ENCODE measurements at places on chromosomes 6 and 20. TPM values are rescaled to one million over a fixed set of nuclear protein-coding genes. Genes with fewer than 3 reads are reported as not detected.

The TMEM200A gene
- total RNA-seq = 1.9 TPM

The ECT2L gene
- not detected for total RNA-seq

The SLC32A1 gene
- total RNA-seq = not detected

The DOK5 gene
- total RNA-seq = not detected

The PRL gene
- total RNA-seq = not detected

DNA sequence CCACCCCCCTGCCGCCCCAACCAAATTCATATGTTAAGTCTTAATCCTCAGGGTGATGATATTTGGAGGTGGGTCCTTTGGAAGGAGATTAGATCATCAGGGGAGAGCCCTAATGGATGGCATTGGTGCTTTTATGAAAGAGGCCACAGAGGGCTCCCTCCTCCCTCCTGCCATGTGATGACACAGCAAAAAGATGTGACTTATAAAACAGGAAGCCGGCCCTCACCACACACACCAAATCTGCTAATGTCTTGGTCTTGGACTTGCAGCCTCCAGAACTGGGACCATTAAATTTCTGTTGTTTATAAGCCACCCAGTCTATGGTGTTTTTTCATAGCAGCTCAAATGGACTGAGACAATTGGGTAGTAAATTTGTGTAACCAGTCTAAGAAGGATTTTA, 176.3 kb downstream of the ADGRG6 start:
- H3K4me3 ChIP-seq = no peak overlapping the region
- H3K36me3 ChIP-seq = no peaks in the 10 kb centered on the region
- no peak overlapping the region for H3K27ac ChIP-seq
- H3K27me3 ChIP-seq = no peaks in the 10 kb centered on the region

DNA sequence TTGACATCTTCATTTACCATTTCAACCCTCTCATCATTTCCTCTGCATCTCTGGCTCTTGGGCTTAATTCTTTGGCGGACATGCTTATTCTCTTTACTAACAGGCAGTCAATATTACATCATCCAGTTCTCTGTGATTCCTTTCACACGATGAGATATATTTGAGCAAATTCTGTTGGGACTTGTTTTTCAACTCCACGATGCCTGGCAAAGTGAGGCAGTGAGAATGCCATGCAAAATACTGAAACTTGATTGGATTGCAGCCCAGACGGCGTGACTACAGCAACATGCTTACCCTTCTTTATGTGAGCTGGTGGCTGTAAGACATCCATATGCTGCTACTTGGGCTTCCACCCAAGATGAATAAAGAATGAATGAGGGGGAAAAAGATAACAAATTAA, 101.7 kb upstream of the SPACA1 start:
- H3K27ac ChIP-seq = peak overlapping the region; percentile 64
- no peak for DNase-seq
- no peaks in the 10 kb centered on the region for H3K36me3 ChIP-seq
- H3K4me1 ChIP-seq = peaks cover 9% of the 10 kb centered on the region
- H3K27me3 ChIP-seq = no peaks in the 10 kb centered on the region
- no peak overlapping the region for H3K4me3 ChIP-seq

DNA sequence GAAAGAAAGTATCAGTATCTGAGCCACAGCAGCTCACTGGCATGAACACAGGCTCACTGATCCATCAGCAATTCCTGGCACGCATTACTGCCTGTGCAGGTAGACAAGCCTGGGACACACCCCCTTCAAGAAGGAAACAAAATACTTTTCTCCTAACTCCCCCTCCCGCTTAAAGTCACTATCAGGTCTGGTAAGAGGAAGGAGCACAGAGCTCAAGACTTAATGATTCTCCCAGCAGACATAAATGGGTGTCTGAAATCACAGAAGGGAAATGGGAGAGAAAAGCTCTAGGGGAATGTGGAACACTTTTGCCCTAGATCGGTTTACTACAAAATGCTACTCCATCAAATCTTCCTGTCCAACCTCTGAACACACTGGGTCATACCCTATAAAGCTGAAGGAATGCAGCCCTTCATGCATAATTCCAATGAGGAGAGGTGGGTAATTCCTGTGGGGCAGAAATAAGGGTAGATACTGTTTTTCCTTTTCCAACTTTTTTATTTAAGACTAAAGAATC, at the start of gene ADGRF1:
Gene ADGRF1, minus strand, starts transcription at position 58 of the 517 bp plus-strand sequence. CDS start 13,271 bp downstream, outside the sequence.
- H3K27me3 ChIP-seq = no peaks in the 10 kb centered on the region
- H3K27ac ChIP-seq = peak within 1 kb of the TSS; percentile 85
- H3K4me3 ChIP-seq = peak within 1 kb of the TSS; percentile 23
- peaks cover 12% of the 10 kb centered on the region for H3K4me1 ChIP-seq
- DNase-seq = no peak

GRCh38 chr6:19538096-19538495, 299.1 kb upstream of the ID4 start:
- no peaks in the 10 kb centered on the region for H3K36me3 ChIP-seq
- peaks cover 7% of the 10 kb centered on the region for H3K4me1 ChIP-seq
- no peak for DNase-seq
- H3K27me3 ChIP-seq = no peaks in the 10 kb centered on the region
- peak overlapping the region; percentile 55 for H3K27ac ChIP-seq
- no peak overlapping the region for H3K4me3 ChIP-seq

DNA sequence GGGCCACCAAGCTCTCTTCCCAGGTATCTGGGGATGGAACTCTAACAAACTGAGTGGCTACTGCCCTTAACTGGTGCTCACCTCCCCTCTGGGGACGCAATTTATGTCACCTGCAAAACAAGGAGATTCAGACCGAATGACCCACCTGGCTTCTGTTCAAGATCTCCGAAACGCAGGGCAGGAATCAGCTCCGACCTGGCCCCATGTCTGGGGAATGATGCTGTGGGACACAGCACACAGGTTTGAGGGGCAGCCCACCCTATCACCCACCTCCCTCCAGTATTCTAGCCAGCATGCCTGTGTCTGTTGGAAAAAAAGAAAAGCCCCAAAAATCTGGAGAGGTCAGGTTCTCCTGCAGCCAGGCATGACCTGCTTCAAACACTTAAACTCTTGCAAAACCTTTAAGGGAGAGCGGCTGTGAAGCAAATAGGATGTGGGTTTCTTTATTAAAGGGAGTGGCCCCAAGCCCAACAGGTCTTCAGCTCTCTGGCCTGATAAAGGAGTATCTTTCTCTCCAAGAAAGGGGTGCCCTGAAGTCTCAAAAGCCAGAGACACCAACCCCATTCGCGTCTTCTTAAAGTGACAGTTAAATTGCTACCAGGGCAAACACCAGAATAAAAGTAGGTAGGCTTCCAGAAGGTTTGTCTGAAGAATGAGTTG, 6.4 kb downstream of the PREX1 start:
- H3K36me3 ChIP-seq = no peaks in the 10 kb centered on the region
- no peak overlapping the region for H3K27ac ChIP-seq
- DNase-seq = no peak
- H3K4me3 ChIP-seq = no peak overlapping the region
- H3K27me3 ChIP-seq = no peaks in the 10 kb centered on the region

GRCh38 chr6:71498638-71499037, 210.0 kb downstream of the OGFRL1 start:
- H3K4me1 ChIP-seq = no peaks in the 10 kb centered on the region
- no peak for DNase-seq
- H3K36me3 ChIP-seq = no peaks in the 10 kb centered on the region
- no peak overlapping the region for H3K27ac ChIP-seq

DNA sequence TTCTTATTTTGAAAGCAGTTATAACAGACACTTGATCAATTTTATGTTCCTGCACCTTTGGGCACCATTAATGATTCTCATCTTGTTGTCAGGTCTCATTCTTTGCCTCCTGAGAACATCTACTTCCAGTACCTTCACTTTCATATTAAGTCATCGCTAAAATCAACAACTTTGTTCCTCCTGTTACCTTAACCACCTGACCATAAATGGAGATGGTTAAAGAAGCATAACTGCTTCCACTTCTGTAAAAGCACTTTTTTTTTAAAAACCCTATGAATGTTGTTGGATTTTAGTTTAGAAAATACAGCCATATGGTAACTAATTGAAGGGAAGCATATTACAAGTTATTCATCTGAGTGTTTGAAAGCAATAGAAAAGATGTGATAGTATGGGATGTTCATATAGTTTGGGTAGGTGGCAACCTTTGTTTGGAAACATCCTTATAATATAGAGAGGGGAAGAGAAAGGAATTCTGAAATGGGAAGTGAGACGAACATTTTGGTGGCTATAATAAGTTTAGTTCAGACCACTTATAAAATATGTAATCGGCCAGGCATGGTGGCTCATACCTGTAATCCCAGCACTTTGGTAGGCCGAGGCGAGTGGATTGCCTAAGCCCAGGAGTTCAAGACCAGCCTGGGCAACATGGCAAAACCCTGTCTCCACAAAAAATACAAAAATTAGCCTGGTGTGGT, 53.9 kb downstream of the AFG1L start:
- H3K27ac ChIP-seq = no peak overlapping the region
- DNase-seq = no peak
- H3K27me3 ChIP-seq = no peaks in the 10 kb centered on the region
- no peak overlapping the region for H3K4me3 ChIP-seq
- H3K36me3 ChIP-seq = no peaks in the 10 kb centered on the region

DNA sequence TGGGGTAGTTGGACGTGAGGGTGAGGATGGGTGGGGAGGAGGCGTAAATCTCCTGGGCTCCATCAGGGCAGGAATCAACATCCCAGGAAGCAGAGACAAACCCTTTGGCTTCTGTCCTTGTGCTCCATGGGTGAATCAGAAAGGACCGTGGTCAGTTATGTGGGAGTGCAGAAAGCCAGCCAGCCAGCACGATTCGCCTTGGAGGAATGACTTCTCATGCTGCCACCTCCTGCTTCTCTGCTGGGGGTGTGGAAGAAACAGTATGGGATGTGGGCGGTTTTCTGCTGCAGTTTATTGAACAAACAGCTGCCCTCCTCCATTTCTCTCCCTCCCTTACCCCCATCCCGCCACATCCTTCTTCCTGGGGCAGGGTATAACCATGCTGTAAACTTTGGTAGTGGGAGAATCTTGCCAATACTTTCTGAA, 214.5 kb downstream of the SOX4 start:
- H3K4me3 ChIP-seq = no peak overlapping the region
- H3K27me3 ChIP-seq = no peaks in the 10 kb centered on the region
- DNase-seq = no peak
- H3K4me1 ChIP-seq = peaks cover 6% of the 10 kb centered on the region
- H3K27ac ChIP-seq = peak overlapping the region; percentile 82
- H3K36me3 ChIP-seq = no peaks in the 10 kb centered on the region

DNA sequence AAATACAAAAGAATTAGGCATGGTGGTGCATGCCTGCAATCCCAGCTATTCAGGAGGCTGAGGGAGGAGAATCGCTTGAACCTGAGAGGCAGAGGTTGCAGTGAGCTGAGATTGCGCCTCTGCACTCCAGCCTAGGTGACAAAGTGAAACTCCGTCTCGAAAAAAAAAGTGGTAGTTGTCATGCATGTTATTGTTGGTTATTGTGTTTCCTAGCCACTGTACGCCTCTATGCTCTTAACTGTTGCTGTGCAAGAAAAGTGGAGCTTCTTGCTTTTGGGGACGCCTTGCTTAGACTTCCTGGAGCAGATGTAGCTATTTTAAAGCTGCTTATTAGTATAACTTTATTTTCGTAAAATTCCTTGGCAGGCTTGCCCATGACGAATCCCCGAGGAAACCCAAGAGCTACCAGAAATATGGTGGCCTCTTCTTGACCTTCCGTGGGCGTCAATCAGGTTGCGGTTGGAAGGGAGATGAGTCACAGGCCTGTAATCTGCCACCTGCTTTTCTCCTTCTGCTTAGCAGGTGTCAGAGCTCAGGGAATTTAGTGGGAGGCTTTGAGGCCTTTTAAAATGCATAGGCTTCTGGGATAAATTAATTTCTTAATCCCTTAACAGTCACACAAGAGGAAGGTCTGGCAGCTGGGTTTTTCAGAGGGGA, 17.3 kb downstream of the GABRR2 start:
- no peak for DNase-seq
- H3K27ac ChIP-seq = peak overlapping the region; percentile 82
- no peaks in the 10 kb centered on the region for H3K36me3 ChIP-seq

DNA sequence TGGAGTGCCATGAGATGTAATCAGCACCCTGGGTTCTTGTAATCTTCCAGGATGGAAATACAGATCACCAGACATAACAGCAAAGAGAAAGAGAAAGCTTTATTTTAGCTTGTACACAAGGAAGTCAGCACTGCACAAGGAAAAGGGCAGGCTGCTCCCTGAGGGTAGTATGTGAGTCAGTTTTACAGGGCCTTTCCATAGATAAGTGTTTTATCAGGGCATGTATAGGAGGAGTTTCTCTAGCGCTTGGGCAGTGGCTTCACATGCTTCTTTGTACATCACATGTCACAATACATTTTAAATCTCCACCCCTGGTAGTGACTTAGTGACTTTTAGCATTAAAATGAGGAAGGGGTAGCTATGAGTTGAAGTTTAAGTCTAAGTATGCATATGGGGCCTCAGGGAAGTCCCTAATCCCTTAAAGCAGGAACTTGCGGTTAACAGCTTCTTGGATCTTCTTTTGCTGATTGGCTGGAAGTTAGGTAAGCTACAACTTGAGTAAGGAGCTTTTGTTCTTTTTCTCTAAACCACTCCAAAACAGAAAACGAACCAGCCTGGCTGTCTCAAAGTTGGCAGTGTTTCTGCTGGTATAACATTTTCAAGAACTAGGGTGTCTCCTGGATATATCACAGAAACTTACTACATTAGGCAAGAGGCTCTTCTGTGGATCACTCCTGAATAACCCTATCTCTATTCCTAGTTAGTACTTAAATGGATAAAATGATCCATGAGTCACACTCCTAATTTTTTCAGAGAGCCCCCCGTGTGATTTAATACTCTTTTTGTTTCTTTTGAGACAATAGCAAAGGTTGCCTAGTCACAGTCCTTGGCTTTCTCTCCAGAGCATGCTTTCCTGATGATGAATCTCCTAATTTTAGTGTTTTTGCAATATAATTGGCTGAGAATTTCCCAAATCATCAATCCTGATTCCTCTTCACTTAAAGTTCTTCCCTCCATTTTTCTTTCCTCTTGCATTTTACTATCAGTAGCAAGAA, 60.2 kb downstream of the MRAP2 start:
- no peak for DNase-seq
- no peaks in the 10 kb centered on the region for H3K27me3 ChIP-seq
- H3K4me3 ChIP-seq = no peak overlapping the region
- H3K4me1 ChIP-seq = no peaks in the 10 kb centered on the region
- no peak overlapping the region for H3K27ac ChIP-seq

DNA sequence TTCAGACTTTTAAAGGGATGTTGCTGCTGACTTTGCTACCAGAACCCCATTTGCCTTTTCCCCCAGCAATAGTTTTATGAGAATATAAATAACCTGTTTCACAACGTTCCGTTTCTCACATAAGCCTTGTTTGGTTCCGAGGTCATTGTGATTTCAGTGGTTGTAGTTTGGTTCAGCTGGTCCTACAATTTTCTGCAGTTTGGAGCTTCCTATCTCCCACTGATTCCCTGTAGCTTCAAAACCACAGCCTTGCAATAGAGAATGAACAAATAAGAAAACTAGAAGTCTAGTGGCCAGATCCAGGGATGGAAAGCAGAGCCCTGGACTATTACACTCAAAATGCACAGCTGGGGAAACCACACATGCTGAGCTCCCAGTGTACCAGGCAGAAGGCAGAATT, 24.1 kb upstream of the SH3BGRL2 start:
- no peaks in the 10 kb centered on the region for H3K36me3 ChIP-seq
- H3K27ac ChIP-seq = peak overlapping the region; percentile 68
- H3K4me1 ChIP-seq = peaks cover 54% of the 10 kb centered on the region
- H3K27me3 ChIP-seq = no peaks in the 10 kb centered on the region
- H3K4me3 ChIP-seq = no peak overlapping the region
- no peak for DNase-seq
